NCI-H1105 treated with DMSO at 0.1 percent for 48 hours (cell line): ENCODE measurements at places on chromosomes 3 and 15.

DNA sequence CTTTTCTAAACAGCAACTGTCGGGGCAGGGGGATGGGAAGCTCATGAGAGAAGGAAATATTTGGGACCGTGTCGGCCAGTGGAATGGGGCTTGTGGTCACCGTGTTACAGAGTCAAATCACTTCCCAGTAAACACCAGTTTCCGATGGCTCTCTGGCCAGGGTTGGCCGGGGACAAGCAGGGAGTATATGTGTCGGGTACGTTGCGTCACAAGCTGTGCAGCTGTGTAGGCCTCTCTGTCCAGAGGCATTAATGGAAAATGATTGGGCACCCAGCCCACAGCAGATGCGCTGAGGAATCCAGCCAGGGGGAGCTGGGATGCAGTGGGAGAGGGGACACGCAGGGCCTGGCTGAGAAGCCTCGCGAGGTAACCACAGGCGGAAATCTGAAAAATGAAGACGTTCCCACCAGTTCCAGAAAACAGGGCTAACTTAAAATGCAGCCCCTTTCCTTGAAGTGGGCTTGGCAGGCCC is 15.8 kb upstream of the ALDH1A3 start:
- no peak for DNase-seq

GRCh38 chr3:52146811-52147210 is 7.4 kb downstream of the POC1A start:
- DNase-seq, result no peak

DNA sequence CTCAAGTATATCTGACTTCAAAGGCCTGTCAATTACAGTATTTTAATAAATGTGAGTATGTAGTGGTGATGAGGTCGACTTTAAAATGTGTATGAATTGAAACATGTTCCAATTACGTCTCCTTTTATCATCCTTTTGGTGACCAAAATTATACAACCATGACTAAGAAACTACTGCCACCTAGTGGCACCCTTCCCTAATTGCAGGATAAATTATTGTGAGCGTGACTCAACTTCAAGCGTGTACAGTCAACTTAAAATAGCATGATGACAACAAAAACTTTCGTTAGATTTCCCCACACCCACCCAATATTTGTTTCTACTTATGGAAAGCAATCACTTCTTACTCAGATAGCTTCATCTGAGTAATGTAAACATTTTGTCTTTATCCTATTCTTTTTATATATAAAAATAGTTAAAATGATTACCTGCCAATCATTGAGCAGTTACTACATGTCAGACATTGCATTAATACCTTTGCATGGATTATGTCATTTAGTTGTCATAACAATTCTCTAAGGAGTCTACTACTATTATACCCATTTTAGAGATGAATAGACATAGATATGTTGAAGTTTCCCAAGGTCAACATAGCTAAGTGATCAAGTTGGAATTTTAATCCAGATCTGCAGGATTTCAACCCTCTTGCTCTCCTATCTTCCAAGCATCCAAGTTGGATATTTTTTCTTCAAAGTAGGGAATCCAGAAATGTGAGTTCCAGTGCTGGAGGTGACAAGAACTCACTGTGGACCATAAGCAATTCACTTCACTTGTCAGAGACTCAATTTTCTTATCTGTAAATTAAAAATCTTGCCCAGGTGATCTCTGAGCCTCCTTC is 106.0 kb downstream of the MEX3B start:
- DNase-seq, result no peak

DNA sequence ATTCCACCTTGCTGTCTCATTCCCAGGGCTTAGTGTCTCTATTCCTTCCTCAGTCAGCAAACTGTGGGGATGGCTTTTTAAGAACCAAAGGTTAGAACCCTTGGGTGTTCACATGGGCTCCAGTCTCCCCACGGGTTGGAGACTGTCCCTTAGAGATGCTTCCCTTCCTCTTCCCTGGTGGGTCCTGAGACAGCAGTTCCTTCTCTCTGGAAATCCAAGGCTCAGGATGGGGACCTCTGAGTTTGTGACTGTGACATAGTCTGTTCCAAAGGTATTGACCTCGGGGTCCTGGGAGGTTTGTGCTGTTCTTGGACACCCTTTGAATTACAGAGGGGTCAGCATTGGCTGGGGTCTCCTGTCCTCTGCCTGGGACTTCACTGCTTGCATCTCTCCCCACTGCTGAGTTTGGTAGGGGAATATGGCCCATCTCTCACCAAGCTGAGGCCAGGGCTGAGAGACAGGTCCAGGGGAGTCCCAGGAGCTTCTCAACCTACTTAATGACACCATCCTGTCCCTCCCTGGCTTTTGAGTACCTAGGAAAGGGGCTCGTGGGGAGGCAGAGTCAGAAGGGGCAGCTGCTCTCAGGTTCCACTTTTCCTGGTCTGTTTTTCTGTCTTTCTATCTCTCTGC is 1.5 kb downstream of the GRM2 start:
- DNase-seq, result no peak

- no peak for DNase-seq
These were observed 98.9 kb downstream of the LSM3 start for GRCh38 chr3:14277557-14277956.

GRCh38 chr3:77271306-77271705 is 231.4 kb downstream of the ROBO2 start:
- no peak for DNase-seq

- DNase-seq, result no peak
These were observed 303.4 kb downstream of the ZNF385D start for GRCh38 chr3:21447476-21448151.

GRCh38 chr15:81152339-81152738 is 18.3 kb downstream of the CFAP161 start:
- DNase-seq, result no peak

GRCh38 chr15:99434506-99435112 is 131.2 kb upstream of the MEF2A start:
- no peak for DNase-seq

DNA sequence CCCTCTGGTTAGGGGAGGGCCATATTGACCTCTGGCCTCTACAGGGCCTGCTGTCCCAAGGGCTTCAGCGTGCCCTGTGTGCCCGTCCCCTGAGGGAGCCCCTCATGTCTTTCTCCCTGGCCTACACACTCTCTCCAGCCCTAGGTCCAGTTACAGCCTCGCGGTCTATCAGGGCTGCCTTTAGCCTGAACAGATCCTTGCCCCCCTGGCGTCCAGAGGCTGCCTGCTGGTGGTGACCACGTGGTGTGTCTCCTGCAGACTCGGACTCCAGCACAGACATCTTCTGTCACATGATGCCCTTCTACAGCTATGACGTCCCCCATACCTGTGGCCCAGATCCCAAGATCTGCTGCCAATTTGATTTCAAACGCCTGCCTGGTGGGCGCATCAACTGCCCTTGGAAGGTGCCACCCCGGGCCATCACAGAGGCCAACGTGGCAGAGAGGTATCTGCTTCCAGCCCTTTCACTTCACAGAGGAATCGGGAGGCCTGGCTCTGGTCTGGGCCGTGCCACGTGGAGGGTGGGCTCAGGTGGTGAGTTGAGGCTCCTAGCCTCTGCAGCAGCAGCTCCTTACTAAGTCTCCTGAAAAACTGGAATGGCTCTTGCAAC is 4.1 kb downstream of the MAN2A2 start:
- DNase-seq, result no peak

GRCh38 chr15:73369154-73369694 is 466 bp upstream of the HCN4 start:
- no peak for DNase-seq
